ENCODE measurements at places on chromosomes 16 and 17. TPM values are rescaled to one million over a fixed set of nuclear protein-coding genes. Genes with fewer than 3 reads are reported as not detected.
A peak's percentile ranks its signal among the peaks of the same experiment; 100 is the strongest.

DNA sequence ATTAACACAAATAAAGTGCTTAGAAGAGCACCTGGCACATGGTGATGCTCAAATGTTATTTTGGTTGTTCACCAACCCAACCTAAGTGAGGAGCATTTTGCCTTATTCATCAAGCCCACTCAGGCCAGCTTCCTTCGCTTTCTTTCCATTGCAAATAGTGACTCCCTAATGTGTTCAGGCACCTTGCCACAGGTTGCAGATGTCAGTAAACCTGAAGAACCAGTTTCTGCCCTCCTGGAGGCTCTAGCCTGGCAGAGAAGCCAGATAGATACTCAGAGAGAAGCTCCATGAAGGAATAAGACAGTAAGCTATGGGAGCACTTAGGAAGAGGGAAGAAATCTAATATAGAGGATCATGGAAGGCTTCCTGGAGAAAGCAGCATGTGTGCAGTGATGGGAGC, 23.9 kb downstream of the GPR139 start:
- no peak for DNase-seq

UMOD gene
- not detected for total RNA-seq

MPG gene
- 180 TPM for total RNA-seq

GRCh38 chr17:2259769-2260536, 43.6 kb downstream of the SMG6 start:
- DNase-seq, result peak; percentile 71

Data from osteoblast (primary cell).